ENCODE measurements at places on chromosomes 16 and 17.

DNA sequence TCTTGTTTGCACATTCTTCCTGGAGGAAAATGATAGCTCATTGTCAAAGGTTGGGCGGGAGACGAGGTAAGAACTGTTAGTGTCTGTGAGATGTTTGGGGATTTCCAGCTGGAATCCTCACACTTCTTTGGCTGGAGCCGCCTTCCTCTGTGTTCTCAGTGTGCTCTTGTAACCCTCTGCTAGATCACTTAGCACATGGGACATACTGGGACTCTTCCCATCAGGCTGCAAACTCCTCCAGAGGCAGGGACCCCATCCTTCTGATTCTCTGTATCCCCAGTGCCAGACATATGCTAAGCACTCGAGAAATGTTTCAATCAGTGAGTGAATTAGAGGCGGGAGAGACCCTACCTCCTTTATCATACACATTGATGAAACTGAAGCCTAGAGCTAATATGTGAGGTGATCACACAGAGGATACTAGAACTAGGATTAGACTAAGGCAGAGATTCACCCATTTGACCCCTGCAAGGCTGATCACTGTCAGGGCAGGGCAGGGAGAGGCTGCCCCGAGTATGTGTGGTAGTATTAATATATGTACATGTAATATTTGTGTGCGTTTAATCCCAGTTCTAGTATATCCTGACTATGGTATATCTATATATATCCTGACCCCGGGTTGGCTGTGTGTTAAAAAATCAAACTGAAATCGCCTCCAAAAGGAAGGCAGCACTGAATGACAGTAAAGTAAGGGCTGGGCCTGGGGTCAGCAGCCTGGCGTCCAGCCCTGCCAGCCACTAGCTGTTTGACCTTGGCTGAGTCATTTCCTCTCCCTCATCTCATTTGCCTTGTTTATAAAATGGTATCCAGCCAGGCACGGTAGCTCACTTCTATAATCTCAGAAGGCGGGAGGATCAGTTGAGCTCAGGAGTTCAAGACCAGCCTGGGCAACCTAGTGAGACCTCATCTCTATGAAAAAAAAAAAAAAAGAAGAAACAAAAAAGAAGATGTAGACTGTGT is 75.5 kb upstream of the TBX2 start:
- DNase-seq = no peak

- no peak for DNase-seq
These were observed 9.8 kb downstream of the PGS1 start for GRCh38 chr17:78387977-78388941.

DNA sequence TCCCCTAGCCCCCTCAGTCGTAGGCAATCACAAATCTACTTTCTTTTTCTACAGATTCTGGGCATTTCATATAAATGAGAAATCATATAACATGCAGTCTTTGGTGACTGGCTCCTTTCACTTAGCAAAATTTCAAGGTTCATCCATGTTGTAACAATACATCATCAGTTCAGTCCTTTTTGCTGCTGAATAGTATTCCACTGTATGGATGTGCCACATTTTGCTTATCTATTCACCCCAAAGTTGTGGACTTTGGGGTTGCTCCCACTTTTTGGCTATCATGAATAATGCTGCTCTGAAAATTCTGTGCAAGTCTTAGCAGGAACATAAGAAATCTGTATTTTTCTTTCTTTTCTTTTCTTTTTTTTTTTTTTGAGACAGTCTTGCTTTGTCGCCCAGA is 39.0 kb downstream of the MRM1 start:
- no peak for DNase-seq

- DNase-seq = no peak
These were observed 38.9 kb downstream of the SLFN12L start for GRCh38 chr17:35498448-35499178.

DNA sequence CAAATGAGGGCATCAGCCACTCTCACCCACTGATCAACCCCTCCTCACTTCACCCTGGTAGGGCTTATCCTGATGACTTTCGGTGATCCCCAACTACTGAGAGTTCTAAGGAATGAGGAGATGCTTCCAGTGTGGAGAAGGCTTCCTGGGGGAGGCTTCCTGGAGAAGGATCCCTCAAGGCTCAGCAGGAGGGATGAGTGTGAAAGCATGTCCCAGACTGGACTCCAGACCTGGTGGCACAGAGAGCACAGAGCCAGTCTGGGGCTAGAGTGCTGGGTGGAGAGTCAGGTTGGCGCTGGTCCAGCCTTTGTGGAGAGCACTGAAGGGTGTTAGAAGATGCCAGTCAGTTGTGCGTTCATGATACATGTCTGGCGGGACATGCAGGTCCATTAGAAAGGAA is 53.7 kb downstream of the PLD6 start:
- DNase-seq = no peak

DNA sequence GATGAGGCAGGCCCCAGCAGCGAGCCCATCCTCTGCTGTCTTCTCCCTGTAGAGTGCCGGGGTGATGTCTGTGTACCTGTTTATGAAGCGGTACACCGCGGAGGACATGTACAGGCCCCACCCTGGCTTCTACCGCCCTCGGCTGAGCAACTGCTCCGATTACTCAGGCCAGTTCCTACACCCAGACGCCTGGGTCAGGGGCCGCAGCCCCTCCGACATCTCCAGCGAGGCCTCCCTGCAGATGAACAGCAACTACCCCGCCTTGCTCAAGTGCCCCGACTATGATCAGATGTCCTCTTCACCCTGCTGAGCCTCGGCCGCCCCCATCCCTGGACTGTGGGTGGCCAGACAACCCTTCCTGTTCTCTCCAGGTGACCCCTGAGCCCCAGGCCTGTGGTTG is 50.0 kb downstream of the CACNG5 start:
- no peak for DNase-seq

DNA sequence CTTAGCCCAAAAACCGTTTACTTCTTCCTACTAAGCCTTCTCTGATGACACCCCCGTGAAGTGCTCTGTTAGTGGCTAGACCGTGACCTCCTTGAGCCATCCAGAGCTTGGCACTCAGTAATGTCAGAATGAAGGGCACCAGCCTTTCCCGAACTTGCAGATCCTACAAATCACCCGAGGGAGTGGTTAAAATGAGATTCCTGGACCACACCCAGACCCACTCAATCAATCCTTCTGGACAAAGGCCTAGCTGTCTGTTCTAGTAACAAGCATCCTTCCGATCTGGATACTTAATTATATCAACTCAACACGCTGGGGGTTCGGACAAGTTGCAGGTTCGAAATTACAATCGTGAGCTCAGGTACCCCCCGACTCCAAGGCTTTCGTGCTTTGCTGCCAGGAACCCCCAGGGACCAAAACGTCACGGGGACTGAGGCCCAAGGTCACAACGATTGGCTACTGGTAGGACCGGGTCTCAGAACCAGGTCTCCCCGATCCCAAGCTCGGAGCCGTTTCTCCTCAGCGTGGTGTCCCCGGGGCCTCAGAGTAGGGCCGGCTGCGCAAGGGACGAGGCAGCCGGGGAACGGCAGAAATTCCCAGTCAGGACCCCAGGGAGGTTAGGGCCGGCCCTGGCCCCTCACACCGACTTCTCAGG is 527 bp downstream of the CIAPIN1 start:
- DNase-seq = no peak

DNA sequence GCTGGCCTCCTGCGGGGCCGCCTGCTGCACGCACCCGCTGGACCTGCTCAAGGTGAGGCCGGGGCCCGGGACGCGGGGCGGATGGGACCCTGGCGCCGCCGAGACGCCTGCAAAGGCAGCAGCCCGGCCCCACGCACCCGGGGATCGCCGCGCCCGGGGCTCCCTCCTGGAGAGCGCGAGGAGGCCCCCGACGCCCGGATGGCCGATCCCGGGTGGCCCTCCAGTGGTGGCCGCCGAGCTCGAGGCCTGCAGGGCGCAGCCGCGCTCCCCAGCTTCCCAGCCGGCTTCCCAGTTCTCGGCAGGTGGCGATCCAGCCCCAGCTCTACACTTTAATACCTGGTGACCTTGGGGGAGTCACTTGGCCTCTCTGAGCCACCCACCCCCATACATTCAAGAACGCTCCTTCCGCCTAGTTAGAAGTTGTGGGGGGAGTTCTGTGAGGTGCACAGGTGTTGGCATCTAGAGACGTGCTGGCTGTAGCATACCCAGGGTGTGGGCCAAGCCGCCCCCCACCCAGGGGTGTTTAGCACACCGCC is 452 bp downstream of the SLC25A10 start:
- DNase-seq = no peak

- no peak for DNase-seq
These were observed 13.3 kb upstream of the SPOP start for GRCh38 chr17:49691086-49691676.

DNA sequence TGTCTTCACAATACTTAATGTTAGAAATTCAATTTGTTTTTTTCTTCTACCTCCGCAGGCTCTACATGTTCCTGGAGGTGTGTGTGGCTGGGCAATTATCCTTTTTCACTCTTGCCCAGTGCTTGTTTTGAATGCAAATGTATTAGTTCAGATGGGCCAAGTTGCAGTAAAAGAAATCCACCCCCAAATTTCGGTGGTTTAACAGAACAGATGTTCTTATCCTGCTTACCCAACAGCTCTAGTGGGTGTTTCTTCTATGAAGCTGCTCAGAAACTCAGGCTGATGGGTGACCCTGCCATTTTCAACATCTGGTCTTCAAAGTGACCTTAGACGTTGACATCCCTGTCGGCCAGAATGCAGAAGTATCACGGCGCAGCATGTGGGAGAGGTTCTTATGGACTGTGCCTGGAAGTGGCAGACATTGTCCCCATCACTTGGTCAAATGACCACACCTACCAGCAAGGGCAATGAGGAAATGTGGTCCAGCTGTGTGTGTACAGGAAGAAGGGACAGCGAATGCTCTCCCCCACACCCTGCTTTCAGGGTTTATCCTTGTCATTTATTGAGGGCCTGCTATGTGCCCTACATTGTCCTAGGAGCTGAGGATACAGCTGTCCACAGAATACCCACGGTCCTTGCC is 157.3 kb downstream of the CDH13 start:
- no peak for DNase-seq

DNA sequence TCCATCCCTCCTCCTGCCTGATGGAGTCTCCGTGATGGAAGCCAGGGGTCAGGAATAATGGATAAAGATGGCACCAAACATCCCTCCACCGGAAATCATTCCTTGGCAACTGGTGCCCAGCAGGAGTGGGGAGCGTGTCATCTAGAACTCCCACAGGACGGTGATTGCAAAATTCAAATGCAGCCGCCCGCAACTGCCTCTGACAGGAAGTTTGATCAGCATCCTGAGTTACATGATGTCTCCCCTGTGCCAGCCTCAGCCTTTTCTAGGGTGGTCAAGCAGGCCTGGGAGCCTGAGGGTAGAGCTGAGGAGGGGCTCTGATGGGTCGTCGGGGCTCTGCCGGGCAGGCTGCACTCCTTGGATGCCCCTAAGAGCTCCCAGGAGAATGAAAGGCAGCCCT is 52.8 kb downstream of the GSG1L start:
- no peak for DNase-seq

GRCh38 chr16:79011282-79011681 is 589.3 kb downstream of the MAF start:
- no peak for DNase-seq

DNA sequence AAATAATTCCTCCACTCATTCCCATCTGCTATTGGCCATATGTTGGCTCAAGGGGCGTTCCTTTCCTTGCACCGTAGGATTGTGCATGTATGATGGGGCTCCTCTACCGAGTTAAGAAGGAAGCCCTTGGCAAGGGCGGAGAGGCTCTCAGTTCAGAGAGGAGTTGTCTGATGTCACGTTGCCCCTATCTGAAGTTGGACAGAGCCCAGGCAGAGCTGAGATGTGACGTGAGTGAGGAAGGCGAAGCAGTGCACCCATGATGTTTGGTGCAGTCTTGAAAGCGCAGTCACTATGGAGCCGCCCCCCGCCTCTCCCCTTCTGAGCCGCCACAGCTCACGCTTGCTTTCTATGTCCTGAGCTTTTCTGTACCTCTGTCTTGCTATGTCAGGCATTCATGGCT is 40.7 kb downstream of the CDH13 start:
- DNase-seq = no peak

- no peak for DNase-seq
These were observed 229.9 kb downstream of the MSI2 start for GRCh38 chr17:57485916-57486881.

GRCh38 chr17:64785011-64785421 is 122.9 kb upstream of the SMURF2 start:
- DNase-seq = no peak

DNA sequence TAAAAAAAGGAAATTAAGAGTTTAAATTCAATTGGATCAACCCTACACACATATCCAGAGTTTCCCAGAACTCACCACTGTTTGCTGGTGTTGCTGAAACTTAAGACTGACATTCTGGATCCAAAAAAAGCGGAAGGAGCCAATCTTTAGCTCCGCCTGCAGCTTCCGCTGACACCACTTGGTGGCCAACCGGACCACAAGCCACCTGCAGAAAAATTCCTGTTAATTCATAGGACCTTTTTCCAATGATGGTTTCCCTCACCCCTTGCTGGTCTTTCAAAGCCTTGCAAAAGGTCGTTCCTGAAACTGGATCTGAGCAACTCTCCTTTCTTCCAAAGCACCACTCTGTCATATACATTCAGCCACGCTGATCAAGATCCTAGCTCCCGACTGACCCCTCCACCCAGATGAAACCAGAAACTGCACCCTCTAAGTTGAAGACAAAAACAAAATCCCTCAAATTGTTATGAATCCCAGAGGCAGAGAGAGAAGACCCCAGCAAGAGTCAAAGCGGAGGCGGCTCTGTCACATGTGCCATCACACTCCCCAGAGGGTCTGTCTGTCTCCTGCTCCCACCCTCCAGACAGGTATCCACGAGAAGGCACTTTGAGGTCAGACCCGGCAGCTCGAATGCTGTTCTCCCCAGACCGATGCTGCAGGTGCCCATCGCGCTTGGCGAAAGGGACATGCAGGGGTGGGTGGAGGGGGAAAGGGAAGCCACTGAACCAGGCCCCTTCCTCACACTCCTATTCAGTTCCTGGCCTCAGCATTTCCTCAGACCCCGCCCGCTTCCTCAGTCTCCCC is 773 bp downstream of the BLTP2 start:
- DNase-seq = no peak

DNA sequence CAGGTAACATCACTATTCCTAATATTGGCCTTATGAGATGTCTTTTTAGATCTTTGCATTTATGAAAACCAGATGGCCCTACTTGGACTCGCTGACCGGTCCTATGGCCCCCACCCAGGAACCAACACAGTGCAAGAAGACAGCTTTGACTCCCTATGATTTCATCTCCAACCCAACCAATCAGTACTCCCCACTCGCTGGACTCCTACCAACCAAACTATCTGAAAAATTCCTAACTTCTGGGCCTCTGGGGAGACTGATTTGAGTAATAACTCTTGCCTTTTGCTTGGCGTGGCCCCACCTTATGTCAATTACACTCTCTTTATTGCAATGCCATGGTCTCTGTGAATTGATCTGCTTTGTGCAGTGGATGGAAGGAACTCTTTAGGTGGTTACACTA is 828.9 kb downstream of the CDH11 start:
- DNase-seq = no peak

DNA sequence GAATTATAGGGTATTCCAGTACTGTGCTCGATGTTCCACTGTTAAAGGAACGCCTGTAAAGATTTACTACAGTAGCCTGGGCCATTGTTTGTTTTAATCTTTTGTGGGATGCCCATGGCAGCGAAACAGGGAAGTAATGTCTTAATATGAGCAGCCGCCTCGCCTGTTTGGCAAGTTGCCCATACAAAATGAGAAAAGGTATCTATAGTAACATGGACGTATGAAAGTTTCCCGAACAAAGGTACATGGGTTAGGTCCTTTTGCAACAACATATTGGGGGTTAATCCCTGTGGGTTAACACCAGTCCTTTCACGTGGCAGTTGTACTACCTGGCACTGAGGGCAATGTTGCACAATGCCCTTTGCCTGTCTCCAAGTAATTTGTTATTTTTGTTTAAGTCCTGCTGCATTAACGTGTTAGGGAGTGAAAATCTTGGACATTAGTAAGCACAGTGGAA is 21.1 kb upstream of the TMC5 start:
- no peak for DNase-seq

- no peak for DNase-seq
These were observed 34.7 kb upstream of the CLEC18A start for GRCh38 chr16:69916462-69916861.

Measured in activated naive CD4-positive, alpha-beta T cell (primary cell).